ENCODE measurements at places on chromosomes 12 and 14. TPM values are rescaled to one million over a fixed set of nuclear protein-coding genes. Genes with fewer than 3 reads are reported as not detected.

- DNase-seq = no peak
Observed at GRCh38 chr14:104552738-104553125, 26.8 kb upstream of the C14orf180 start.

- DNase-seq = no peak
Observed at GRCh38 chr14:103973354-103973753, 31.0 kb upstream of the RD3L start.

DNA sequence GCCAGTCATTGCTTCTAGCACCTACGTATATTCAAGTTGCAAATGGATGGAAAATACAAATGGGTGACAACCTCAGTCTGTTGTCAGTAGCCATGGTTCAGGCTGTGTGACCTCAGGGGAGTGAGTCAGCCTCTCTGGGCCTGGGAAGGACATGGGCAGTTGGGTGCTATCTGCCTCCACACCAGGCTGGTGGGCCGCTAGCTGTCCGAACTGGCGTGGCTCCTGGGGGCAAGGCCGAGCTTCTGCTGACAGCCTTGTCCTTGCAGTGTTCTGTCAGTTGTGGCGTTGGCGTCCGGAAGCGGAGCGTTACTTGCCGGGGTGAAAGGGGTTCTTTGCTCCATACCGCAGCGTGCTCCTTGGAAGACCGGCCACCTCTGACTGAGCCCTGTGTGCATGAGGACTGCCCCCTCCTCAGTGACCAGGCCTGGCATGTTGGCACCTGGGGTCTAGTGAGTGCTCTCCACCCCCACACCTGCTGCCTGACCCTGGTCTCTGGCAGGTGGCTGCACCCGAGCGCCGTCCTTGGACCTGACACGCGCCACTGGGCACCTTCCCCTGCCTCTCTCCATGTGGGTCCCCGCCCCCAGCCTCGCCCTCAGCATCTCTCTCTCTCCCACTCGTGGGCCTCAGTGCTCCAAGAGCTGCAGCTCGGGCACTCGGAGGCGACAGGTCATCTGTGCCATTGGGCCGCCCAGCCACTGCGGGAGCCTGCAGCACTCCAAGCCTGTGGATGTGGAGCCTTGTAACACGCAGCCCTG lies 17.1 kb downstream of the PAPLN start:
- DNase-seq = no peak

DNA sequence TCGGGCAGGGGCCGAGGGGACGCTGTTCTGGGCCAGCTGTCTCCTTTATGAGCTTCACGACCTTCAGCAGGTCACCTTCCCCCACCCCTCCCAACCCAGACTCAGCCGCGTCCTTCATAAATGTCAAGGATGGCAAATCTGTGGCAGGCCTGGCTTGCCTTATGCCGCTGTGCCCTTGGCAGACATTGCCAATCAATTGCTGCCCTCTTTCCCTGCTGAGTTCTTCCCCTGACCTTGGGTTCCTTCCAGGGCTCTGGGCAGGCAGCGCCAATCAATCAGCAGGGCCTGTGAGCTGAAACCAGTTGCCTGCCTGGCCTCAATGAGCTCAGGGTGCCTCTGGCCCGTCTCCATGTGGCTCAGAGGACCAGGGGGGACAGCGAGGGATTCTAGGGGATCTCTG lies 7.7 kb downstream of the FAM222A start:
- peak; percentile 39 for DNase-seq

DNA sequence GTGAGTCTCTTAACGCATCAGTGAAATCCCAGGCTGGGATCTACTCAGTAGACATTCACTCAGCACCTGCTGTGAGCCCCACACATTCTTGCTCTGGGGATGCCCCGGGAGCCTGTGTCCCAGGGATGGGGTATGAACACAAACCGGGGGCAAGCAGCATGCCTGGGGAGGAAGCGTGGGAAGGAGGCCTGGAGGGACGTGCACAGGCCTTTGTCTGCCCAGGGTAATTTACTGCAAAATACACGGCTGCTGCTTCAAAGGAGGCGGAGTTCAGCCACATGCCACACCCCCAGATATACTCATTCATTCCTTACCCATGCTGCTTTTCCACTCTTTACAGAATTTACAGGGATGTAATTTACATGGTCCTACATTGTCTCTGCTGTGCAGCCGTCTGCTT lies 187.8 kb downstream of the ADGRD1 start:
- DNase-seq = no peak

Gene PAH
- not detected for total RNA-seq

- no peak for DNase-seq
Observed at GRCh38 chr12:5914387-5915149, 30.5 kb downstream of the ANO2 start.

Gene KRT86
- total RNA-seq = not detected

- DNase-seq = no peak
Observed at GRCh38 chr14:50501642-50502041, 30.7 kb downstream of the MAP4K5 start.

GRCh38 chr12:6167327-6168280 lies 32.6 kb upstream of the CD9 start:
- DNase-seq = no peak

Data from left ventricle myocardium inferior (tissue), 1 donor.